ENCODE measurements at places on chromosomes 13 and 19.
A peak's percentile ranks its signal among the peaks of the same experiment; 100 is the strongest.

DNA sequence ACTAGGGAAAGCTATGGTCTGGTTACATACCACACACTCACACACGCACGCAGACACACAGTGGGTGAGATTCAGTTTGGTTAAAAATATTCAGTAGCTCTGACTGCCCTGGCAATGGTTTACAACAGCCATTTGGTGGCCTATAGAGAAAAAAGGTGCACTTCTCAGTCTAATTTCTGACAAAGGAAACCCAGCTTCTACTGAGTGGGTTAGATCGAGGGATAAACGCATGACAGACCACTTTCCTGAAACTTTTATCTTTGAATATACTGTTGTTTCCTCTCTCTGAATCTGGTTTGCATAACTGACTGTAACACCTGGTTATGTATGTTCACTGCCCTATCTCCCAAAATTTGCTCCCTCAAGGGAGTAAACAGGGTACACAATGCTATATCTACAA lies 2.5 kb downstream of the LIG4 start:
- DNase-seq = no peak

- no peak for DNase-seq
These were observed 9.2 kb upstream of the GSX1 start for GRCh38 chr13:27783111-27783510.

GRCh38 chr13:90622541-90622940 lies 724.9 kb upstream of the MIR17HG start:
- peak; percentile 25 for DNase-seq

GRCh38 chr13:48506092-48506701 lies 26.7 kb downstream of the RCBTB2 start:
- no peak for DNase-seq

DNA sequence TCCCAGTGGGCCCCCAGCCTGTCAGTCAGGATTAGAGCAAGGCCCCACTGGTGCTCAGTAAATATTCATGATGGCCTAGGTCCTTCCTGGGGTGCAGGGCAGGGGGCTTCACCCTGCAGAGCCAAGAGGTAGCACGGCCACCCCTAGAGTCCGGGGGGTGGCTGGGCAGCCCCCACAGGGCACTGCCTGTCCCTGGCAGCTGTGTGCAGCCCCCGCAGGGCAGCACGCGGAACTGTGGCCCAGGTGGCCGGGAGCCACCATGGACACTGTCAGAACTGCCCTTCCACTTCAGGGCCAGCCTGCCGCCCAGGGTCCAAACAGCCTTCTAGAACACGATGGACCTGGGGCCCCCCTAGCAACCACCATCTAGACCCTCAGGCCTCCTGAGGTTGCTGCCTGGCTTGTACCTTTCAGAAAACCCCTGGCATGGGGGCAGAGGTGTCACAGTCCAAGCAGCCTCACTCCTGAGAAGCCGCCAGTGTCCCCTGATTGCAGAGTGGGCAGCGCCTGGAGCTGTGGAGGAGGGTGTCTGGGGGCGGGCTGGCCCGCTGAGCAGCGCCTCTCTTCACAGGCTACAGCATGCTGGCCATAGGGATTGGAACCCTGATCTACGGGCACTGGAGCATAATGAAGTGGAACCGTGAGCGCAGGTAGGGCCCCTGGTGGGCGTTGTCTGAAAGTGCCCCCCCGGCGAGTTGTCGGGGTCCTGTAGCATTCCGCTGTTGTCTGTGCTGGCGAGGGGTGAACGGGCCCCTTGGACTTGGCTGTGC lies 2.9 kb upstream of the YJEFN3 start:
- no peak for DNase-seq

DNA sequence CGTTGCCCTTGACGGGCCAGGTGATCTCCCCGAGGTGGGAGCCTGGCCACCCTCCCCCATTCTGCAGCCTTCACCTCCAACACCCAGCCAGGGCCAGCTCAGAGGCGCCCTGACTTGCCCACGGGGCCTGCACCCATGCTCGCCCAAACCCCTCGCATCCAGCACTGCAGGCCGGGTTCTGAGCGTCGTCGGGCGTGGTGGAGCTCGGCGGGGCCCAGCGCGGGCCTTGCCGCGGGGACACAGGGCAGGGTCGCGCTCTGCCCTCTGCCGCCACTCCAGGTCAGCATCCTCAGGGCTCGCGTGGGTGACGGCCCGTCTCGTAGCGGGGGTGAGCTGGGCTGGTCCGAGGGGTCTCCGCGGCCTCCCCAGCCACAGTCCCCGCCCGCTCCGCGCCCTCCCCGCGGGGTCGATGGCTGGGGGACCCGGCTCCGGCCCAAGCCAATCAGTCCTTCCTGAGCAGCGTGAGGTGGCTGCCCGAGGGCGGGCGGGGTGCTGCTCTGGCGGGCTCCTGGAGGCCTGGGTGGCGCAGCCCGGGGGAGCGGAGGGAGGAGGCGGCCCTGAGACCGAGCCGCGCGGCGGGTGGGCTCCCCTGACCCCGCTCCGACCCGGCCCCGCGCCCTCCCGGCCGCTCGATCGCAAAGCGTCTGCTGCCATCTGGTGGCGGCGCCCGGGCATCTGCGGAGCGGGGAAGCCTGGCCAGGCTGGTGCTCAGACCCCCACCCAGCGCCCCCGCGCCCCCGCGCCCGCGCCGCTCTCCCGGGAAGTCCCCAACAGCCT lies 61.4 kb downstream of the CCNE1 start:
- peak; percentile 34 for DNase-seq

DNA sequence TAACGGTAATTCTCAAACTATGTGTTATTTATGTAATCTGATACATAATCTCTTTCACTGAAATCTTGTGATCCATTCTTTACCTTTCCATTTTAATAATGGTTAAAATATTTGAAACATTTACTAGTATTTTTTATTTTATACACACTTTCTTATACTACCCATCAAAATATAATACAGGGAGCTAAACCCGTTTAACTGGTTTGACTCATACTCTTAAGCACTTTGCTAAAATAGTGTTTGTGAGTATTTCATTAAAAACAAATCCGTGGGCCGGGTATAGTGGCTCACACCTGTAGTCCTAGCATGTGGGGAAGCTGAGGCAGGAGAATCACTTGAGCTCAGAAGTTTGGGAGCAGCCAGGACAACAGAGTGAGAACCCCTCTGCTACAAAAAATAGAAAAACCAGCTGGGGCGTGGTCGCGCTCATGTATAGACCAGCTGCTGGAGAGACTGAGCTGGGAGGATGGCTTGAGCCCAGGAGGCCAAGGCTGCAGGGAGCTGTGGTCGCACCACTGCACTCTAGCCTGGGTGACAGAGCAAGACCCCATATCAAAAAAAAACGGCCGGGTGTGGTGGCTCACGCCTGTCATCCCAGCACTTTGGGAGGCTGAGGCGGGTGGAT lies 43.8 kb upstream of the DCUN1D2 start:
- no peak for DNase-seq

DNA sequence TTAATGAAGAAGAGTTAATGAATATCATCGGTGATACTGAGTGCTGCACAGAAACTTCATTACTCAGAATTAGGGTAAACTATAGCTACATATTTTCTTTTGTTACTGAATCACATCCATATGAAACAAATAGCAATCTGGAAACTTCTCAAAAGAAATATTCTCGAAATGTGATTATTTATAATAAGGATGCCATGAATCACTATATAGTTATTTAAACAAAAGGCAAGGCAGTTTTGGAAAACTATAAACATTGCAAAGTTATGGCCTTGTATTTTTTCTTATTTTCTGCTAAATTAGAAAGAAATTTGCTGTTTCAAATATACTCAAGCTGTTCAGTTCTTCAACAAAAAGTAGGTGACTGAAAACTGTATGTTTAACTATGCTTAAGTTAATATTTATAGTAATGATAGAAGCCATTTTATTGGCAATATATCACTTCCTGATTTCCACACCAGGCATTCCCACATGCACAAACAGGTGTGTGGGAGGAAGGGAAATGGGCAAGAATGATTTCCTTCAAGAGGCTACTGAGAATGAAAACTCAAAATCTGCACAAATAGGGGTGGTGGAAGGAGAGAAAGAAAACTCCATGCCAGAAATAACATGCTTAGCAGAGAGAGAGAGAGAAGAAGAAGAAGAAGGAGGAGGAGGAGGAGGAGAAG lies 74.5 kb upstream of the FRY start:
- peak; percentile 59 for DNase-seq

GRCh38 chr13:72508392-72508791 lies 219.0 kb downstream of the MZT1 start:
- DNase-seq = no peak

GRCh38 chr13:31036731-31037695 lies 104.6 kb downstream of the TEX26 start:
- DNase-seq = no peak

DNA sequence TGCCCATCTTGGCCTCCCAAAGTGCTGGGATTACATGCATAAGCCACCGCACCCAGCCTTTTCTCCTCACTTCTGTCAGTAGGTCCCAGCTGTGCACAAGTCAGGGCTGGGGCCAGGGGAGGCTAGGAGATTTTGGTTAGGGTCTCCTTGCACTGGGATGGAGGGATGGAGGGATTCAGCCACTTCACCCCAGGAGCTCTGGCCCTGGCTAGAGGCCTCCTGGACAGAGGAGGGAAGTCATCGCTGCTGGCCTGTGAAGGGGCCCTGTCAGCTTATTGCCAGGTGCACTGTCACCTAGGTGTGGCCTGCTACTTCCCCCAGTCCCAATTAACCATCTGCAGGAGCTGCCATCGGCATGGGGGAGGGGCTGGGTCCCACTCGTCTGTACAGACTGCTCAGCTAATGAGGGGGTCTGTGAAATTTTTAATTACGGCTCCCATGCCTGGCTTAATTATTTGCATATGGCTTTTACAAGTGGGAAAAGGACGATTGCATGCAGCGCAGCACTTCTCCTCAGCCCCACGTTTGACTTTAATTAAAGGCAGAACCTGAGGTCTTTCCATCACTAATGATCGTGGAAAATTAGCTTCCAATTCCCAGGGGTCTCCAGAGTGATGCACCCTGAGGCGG lies 52.4 kb downstream of the CHST8 start:
- DNase-seq = no peak

GRCh38 chr13:94822356-94822755 lies 110.0 kb upstream of the SOX21 start:
- no peak for DNase-seq

DNA sequence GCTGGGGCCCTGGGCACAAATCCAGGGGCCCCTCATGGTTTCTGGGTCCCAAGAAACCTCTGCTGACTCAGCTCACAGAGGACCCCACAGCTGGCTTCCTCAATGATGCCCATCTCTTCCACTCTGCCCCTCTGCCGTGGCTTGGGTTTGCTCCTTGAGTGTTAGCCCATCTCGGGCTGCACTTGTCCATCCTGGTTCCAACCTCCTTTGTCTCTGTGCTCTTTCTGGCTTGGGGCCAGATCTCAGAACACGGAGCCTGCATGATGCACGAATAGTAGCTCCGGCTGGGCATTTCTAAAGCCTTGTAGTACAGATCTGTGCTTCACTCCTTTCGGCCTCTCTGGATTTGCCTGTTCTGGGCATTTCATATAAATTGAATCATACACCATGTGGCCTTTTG lies 53.8 kb downstream of the F2RL3 start:
- DNase-seq = no peak

DNA sequence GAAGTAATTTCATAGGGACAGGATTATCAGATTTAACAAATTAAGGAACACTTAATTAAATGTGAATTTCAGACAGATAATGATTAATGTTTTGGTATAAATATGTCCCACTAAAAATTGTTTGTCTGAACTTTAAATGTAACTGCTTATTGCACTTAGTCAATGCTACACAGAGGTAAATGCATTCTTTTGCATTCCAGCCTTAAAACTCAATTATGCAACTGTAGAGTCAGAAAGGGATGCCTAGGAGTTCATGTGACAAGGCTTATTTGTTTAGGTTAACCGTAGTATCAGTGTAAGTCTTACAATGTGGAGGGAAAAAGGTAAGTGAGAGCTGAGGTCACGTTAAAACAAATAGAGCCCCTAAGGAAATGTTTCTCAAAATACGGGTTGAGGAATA lies 347.2 kb upstream of the ARGLU1 start:
- no peak for DNase-seq

DNA sequence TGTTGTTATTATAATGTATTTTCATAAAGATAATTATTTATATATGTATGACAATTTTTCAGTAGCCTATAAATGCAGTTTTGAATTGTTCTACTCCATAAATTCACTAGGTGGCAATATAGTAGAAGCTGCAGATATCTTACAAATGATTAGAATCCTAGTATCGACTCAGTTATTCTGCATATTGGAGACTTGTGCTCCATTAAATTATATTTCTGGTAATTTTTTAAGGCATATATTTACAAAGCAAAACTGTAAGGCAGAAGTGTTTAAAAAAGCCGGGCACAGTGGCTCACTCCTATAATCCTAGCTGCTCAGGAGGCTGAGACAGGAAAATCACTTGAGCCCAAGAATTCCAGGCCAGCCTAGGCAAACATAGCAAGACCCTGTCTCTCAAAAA lies 58.7 kb downstream of the DPY19L3 start:
- peak; percentile 27 for DNase-seq

GRCh38 chr13:43874504-43875092 lies 4.9 kb downstream of the CCDC122 start:
- peak; percentile 38 for DNase-seq

GRCh38 chr13:103926118-103926517 lies 859.9 kb upstream of the SLC10A2 start:
- no peak for DNase-seq

GRCh38 chr13:114043421-114044053 lies 69.7 kb upstream of the C13orf46 start:
- DNase-seq = peak; percentile 58

GRCh38 chr19:33235996-33236350 lies 10.3 kb upstream of the SLC7A10 start:
- DNase-seq = no peak

- DNase-seq = no peak
These were observed 4.1 kb downstream of the POP4 start for GRCh38 chr19:29610213-29610573.

DNA sequence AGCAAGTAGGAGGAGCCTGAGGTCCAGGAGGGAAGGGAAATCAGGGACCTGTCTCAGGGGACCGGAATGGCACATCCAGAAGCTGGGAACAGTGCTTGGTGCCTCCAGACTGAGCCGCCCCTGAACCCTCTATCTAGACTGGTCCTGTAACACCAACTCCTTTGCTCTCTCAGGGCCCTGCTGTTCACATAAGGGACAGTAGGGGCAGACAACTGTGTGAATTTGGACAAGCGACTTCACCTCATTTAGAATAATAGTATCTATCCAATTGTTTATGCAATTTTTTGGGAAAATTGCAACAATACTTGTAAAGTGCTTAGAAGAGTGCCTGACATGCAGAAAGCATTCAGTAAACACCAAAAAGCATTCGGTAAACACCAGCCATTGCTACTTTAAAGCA lies 14.0 kb downstream of the SYMPK start:
- DNase-seq = no peak

- no peak for DNase-seq
These were observed 14.0 kb downstream of the ZNF333 start for GRCh38 chr19:14703833-14704232.

- DNase-seq = peak; percentile 74
These were observed 3.6 kb downstream of the LGALS7 start for GRCh38 chr19:38769635-38770211.

- DNase-seq = no peak
These were observed 58.5 kb downstream of the DGKH start for GRCh38 chr13:42106998-42107397.

GRCh38 chr19:55486971-55487923 lies 989 bp upstream of the SSC5D start:
- DNase-seq = peak; percentile 97

GRCh38 chr19:18895824-18896341 lies at the start of gene CERS1:
Gene CERS1, minus strand, starts transcription at chr19:18896158. Its CDS starts 86 bp downstream, at chr19:18896072.
- peak; percentile 8 for DNase-seq
